ENCODE measurements at places on chromosomes 11 and 22.

DNA sequence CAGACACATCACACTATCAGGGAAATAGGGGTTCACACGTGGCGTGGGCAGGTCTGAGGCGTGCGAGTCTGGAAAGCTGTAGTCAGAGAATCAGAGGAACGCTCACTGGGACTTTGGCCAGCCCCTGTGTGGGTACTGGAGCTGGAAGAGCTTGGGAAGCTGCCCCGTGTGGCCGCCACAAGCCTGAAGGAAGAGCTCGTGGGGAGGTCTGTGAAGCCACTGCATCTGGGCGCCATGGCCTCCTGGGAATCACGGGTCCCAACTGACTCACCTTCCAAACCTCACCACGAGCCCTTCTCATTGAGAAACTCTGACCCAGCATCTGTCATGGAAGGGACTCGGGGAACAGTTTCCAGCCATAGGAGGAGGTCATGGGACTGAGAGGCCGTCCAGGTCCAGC lies 5.9 kb upstream of the MRGPRF start:
- DNase-seq: no peak

GRCh38 chr22:33952776-33953175 lies 32.5 kb upstream of the LARGE1 start:
- DNase-seq: no peak

DNA sequence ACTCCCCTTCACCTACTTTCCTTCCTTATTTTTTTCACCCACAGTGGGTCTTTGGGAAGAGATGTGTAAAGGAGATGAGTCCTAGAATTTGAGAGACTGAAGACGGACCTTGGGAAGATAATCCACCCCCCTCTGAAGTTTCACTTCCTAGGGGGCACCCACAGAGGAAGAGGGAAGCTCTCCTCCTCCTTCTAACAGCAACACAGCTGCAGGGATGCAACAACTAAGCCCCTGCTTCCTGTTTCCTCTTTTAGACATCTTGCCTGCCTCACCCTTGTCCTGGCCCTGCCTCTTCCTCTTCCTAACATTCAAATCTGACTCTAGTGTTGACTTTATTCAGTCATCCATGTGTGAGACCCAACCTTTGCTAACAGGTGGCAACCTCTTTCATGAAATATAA lies 424.6 kb downstream of the BUD13 start:
- DNase-seq: no peak

DNA sequence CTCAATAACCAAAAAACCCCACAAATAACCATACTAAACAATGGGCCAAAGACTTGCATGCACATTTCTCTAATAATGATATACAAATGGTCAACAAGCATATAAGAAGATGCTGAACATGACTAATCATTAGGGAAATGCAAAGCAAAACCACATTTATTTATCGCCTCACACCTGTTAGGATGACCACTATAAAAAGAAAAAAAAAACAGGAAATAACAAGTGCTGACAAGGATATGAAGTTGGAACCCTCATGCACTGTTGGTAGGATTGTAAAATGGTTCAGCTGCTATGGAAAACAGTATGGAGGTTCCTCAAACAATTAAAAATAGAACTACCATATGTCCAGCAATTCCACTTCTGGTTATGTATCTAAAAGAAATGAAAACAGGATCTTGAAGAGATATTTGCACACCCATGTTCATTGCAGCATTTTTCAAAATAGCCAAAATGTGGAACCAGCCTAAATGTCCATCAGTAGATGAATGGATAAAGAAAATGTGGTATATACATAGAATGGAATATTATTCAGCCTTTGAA lies 66.2 kb downstream of the AMBRA1 start:
- no peak for DNase-seq

GRCh38 chr11:132755934-132756333 lies 776.4 kb downstream of the OPCML start:
- no peak for DNase-seq

DNA sequence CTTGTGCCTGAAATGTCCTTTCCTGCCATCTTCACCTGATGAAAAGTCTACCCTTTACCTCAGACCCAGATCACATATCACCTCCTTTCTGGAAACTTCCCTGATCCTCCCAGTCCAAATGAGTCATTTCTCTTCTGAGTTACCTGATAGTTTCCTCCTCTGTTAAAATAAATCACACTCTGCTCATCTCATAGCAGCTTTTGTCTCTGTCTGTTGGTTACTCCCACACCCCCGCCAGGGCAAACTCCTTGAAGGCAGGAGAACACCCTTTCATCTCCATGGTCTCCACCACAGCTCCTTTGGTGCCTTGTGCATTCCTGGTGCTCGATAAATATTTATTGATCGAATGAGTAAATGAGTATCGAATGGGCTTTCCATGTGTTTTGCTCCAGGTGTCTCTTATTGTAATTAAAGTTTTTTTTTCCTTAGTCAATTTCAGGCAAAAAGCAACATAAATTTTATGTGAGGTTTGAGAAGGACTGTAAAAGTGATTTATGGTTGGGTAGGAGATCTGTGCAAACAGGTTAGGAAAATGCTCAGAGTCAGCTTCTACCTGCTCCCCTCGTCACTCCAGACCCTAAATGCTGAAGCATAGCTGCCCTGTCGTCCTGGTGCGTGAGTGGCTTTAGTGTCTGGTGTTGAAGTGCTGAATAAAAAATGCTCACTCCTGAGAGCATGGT lies 178.2 kb downstream of the GRIK4 start:
- DNase-seq: no peak

DNA sequence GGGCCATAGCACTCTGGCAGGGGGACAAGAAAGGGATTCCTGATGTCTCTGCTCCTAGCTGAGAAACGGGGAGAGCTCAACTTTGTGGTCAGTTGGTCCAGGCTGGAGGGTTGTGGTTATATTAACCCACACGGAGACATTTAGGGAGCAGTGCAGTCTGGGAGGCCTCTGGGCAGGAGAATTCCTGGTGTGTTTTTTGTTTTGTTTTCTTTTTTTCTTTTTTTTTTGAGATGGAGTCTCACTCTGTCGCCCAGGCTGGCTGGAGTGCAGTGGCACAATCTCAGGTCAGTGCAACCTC lies 88.0 kb upstream of the SHISAL1 start:
- DNase-seq: no peak

DNA sequence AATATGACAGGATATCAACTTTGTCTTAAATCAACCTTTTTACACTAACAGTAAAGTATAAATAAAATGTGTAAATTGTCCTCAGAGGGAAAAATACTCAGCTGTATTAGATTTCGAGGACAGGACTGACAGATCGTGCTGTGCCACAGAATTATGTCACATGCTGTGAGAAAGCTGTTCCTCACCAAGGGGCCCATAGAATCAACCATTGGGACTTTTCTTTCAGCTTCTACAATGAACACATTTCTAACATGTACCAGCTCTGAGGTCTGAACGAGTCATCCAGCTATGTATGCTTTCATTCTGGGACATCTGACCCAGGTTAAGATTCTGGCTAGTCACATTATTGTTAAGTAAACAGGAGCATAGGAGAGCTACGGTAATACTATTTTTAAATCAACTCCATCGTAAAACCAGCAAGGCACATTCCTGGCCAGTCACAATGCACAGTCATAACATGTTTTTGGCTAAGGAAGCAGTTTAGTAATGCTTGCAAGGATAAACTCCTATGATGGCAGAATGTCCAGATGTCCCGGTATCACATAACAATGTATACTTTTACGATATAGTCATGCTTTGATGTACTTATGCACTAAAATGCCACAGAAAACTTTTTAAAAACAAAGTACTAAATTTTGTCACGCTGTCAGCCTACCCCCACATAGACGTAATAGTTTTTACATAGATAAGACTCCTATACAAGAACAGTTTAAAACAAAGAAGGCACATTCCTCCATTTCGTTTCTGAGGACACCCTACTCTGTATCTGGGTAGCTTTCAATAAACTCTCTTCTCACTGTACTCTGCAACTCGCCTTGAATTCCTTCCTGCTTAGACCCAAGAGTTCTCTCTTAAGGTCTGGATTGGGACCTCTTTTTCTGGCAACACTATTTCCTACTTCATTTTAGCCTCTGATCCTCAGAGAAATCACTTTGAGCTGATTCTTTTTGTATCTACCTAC lies 27.4 kb downstream of the ZNF214 start:
- peak; percentile 25 for DNase-seq

- DNase-seq: no peak
These were observed 16.6 kb downstream of the ARHGEF17 start for GRCh38 chr11:73324665-73325035.

DNA sequence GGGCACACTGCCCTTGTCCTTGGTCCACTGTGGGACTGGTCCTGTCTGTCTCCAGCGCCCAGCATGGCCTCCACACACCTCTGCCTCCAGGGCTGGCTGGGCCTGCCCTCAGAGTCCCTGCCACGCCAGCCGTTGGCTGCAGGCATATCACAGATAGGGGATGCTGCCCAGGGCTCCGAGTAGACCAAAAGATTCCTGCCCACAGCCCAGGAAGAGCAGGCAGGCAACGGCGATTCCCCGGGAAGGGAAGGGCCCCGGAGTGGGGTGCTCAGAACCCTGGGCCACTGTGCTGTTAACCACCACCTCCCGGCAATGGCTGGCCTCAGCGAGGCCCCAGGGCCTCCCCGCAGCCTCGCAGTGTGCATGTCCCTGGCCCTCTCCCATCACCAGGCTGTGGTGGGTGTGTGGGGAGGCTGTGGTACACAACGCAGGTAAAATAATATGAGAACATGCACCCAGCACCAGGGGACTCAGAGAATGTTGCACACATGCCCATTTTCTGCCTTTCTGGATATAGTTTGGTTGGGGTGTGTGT lies 2.2 kb downstream of the IFITM5 start:
- DNase-seq: no peak

DNA sequence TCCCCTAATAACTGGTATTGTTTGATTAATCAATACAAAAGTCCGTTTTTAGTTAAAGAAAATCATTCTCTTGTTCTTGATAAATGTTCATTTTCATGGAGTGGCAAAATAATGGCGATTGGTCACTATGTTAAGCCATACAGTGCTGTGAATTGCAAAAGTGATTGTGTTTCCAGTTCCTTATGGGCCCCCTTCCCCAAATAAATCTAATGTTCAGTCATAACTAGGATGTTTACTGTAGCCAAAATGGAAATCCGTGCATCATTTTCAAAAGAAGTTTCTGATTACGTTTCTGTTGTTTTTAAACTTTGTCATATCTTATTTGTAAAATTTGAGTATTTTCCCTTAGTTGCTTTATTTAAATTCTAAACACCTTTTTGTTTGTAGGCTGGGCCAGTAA lies 845 bp downstream of the RBM7 start:
- no peak for DNase-seq

- DNase-seq: no peak
These were observed 20.3 kb downstream of the ARFGAP2 start for GRCh38 chr11:47156333-47156732.

DNA sequence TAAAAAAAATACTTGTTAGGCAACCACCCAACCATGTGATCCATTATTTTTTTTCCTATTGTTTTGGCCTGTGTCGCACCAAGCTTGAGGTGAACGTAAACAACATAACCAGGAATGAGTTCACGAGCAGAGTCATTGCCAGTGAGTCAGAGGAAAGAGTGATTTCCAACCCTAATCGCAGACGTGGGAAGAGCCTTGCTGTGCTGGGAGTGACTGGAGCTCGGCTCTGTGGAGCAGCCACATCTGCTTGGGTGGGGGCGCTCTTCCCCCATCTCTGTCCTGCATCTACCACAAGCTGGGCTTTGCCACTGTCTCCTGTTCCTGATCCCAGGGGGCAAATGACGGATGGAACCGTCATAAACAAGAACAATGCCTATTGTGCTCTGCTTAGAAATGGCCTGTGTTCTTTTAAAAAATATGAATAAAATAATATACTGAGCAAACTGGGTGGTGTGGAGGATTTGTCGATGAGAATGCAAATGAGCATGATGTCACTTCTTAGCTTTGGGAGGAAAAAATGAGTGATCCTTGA lies 210.0 kb downstream of the KIRREL3 start:
- peak; percentile 75 for DNase-seq

GRCh38 chr11:100769165-100769564 lies 82.1 kb downstream of the ARHGAP42 start:
- no peak for DNase-seq

GRCh38 chr11:93031386-93031785 lies 61.9 kb downstream of the MTNR1B start:
- DNase-seq: no peak

DNA sequence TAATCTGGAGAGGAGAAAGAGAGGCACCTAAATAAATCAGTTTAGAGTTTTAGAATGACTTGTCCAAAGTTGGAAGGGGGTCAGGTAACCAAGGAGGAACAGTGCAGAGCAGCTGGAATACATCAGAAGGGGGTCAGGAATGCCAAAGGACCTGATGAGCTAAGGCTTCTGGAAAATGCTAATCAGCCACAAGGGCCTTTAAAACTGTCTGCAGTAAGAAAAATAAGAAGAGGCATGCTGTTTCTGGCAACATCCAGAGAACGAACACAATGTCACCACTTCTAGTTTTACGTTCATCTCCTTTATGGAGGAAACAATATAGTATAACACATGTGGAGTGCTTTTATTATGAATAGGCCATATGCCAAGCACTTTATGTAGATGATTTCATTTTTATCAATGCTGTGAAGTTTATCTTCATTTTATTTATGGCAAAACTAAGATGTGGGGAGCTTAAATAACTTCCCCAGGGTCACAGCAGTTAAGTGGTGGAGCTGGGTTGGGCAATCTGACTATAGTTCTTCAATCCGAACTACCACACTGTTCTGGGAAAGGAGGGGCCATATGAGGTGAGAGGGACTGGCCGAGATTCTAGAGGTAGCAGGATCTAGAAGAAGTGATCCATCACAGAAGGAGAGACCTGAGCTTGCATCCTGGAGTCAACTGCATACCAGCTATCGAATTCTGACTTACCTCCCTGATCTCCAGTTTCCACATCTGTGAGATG lies 22.6 kb downstream of the ACO2 start:
- DNase-seq: no peak
